NCI-H524 (cell line): ENCODE measurements at places on chromosomes 12 and 14.

GRCh38 chr14:61705017-61705416 is 9.7 kb downstream of the HIF1A start:
- no peak for DNase-seq

DNA sequence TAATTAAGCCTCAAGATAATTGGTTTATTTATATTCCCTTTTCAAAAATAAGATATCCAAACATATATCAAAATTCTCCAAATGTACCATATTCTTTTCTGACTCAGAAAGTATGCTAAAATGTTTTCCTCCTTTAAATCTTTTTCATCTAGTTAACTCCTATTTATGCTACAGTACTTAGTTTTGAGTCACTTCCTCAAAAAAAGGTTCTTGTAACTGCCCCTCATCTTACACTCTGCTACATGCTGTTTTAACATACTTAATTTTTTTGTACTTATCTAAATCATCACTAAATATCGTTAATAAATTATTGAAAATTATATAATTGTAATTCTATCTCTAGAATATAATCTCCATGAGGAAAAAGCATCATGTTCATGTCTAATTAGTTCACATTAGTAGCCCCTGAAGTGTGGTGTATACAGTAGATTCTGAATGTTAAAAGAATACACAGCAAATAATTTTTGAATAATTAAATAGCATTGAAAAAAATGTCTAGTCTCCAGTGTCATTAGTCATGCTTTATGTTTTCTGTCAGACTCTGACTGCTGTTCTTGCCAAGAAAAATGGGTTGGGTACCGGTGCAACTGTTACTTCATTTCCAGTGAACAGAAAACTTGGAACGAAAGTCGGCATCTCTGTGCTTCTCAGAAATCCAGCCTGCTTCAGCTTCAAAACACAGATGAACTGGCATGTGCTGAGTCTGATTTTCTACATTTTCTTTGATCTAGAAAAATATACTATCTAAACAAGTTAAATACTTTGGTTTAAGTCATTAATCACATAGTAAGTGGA is 3.5 kb downstream of the KLRD1 start:
- DNase-seq = no peak

DNA sequence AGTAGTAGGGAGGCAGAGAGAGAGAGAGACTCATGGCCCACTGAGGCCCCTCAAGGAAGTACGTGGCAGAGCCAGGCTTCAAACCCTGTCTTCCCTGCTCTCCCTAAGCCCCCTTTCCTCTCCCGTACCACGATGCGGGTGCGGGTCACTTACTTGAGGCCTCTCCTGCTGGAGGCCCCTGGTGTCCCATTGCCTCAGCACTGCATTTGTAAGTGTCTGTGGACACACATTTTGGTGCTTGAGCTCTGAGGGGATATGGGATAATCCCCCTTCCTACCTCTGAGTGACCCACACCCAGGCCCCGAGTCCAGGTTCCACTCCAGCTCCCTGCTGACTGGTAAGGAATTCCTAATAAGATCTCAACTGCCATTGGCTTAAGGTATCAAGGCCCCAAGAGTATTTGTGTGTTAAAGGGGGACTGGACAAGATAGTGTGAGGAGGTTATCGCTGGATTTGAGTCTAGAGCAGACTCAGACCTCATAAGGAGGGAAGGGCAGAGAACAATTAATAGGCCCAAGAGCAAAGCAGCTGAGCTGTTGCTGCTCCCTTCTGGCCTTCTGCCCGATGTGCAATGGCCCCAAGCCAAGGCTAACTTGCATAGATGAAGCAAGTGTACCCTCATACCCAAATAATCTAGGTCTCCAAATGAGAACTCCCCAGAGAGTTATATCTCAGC is 71.9 kb downstream of the CRACR2A start:
- peak; percentile 53 for DNase-seq

DNA sequence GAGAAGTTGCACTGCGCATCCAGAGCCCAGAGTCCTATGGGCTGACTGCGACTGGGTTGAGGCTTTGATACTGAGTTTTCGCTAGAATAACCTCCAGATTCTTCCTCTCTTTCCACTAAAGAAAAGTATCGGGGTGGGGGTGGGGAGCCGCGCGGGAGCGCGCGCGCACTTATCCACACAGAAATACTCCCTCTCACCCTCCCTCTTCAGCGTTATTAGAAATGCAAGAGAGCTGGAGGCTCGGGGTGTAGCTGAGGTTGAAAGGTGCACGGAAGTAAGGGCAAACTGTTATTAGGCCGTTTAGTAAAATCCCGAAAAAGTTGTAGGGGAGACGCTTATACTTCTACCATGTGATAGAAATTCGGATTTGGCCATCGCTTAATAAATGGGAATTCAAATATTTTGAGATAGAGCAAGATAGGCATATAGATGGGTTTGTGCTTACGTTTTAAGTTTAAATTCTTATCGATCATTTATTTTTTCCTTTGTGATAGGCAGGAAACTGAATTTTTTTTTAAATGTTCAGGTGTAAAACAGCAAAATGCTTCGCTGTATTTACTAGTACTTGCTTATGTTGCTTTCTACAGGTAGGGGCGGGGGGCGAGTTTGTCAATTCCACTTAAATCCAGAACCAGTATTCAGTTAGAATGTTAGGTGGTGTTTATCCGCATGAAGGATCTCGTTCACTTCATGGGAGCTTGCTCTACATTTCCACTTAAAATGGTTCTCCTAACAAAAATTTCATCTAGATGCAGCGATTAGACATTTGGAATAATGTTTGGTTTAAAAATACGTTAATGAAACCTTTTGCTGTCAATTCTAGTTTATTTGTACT is 1.1 kb downstream of the ARHGAP5 start:
- peak; percentile 81 for DNase-seq

GRCh38 chr14:34258318-34258717 is 203.7 kb downstream of the SPTSSA start:
- no peak for DNase-seq

GRCh38 chr14:99907761-99908652 is 114.8 kb downstream of the EML1 start:
- peak; percentile 82 for DNase-seq

DNA sequence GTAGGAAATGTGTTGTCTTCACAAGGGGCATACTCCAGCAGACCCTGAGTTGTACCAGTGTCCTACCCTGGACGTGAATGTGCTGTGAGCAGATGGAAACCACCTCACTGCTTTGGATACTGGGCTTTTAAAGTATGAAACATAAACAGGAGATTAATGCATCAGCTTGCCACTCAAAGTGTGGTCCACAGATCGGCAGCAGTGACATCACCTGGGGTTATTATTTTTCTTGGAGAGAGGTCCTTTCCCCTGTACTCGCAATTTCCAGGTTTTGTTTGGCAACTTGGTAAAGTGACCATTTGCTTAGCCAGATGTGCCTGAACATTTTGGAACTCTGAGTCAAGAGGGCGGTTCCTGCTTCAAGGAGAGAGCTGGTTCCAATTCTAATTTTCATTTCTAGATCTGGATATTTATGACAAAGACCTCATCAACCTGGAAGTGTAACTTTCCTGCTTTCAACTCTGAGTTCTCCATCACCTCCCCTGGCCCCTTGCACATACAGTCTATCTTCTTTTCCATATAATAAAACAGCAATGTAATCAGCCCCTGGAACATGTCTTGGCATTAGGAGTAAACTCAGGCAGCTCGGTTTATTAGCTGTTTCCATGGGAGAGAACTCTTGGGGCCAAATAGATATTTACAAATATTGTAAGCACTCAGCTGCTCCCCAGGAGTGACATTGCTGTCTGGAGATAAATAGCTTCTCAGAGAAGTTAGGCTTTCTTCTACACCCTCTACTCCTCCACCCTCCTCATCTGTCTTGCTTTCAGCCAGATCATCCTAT is 237.0 kb upstream of the TBX3 start:
- no peak for DNase-seq

DNA sequence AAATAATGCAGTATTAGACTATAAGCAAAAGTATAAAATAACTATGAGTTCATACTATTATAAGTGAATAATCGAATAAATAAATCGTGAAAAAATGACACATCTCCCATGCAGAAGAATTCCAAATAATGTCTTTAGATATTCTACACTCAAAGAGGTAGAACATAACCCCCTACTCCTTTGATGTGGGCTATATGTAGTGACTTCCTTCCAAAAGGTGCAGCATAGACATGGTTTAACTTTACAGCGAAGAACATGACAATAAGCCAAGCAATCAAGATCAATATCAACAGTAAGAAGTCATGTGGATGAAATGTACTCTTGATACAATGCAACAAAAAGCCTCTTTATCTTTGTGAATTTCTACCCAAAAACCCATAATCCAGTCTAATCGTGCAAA is 46.0 kb upstream of the HIF1A start:
- DNase-seq = no peak

DNA sequence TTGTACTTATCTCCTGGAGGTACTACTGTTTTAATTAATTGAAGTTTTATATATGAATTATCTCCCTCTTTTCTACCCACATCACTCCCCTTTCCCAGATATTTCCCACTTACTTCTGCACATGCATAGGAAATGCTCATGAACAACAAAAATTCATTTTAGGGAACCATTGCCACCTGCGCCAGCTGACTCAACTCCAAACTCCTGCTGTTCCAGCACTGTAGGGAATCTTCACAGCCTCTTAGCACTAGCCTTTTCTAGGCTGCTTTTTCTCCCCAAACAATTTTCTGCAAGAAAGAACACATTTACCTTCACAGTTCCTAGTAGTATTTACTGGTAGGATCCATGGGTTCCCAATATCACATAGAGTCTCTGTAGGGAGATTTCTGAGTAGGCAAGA is 268.4 kb downstream of the LRFN5 start:
- DNase-seq = no peak

DNA sequence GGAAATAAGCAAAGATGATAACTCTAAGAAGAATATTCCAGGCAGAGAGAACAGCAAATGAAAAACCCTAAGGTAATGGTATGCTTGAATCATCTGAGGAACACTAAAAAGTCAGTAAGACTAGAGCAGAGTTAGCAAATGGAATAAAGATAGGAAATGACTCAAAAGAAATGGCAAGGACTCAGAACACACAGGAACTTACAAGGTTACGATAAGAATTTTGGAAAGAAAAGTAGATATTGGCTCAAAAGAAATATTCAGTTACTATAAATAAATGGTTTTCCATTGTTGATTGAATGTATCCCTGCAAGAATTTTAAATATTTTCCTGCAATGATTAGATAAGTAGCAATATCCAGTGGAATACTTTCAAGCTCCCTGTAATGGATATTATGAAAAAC is 705.8 kb downstream of the C12orf50 start:
- no peak for DNase-seq

DNA sequence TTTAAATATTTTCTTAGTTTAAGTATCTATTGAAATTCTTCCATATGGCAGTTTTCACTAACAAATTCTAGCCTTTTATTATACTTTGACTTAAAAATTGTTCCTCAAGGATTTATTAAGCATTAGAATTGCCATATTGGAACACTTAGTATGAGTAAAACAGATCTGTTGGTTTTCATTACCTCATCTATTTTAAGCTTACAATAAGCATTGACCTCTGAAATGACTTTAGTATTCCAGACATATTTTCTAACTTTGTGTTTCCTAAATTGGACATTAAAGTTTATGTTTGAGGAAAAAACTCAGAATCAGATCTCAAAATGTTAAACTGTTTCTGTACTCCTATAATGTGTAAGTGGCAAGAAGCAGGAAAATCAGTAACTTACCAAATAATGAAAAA is 48.4 kb downstream of the CSRP2 start:
- no peak for DNase-seq

- no peak for DNase-seq
Measured at GRCh38 chr12:30945443-30946164, 19.1 kb downstream of the TSPAN11 start.

DNA sequence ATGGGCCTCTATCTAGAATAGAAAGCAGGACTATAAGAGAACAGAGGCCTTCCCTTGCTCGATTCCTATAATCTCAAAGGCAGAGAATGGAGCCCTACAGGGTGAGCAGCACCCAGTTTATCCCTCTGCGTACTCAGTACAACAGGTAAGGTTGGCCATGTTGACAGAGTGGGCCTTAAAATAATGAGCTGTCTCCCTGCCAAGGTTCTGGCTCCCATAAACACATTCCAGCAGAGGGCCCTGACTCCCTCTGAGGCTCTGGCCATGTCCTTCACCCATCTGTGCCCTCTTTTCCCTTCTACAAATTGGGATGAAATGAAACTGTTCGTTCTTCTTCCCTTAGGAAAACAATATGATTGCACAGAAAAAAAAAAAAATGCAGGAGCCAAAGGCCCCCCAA is 16.9 kb upstream of the PNMA1 start:
- no peak for DNase-seq

DNA sequence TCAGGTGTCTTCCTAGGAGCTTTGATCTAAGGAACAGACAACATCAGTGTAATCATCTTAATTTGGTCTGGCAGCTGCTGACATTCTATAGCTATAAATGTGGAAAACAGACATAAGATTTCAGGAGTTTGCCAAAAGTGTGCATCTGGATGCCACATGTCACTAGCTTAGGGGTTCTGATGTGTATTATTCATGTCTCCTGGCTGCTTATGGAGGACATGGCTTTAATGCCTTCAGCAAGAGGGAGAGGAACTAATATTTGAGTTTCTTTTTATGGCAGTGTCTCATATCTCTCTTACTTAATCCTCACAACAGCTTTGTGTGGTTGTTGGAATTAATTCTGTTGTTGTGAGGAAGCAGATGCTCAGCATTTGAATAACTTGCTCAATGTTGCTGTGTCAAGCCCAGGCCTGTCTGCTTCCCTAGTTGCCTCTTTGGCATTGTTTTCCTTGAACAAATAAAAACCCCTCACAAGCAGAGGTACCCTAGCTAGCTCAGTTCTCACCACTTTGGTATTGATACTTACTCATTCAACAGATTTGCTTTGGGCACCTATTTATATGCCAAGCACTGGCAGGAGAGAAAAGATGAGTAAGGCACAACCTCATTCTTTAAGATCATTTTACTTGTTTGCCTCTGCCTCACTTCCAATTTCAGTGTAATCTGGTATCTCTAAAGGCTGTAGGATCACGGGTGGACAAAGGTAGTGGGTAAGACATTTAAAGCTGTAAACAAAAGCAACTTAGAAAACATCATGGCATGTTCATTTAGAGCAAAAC is 39.8 kb upstream of the EID3 start:
- peak; percentile 50 for DNase-seq
